ENCODE measurements at places on chromosomes 11 and 22.

DNA sequence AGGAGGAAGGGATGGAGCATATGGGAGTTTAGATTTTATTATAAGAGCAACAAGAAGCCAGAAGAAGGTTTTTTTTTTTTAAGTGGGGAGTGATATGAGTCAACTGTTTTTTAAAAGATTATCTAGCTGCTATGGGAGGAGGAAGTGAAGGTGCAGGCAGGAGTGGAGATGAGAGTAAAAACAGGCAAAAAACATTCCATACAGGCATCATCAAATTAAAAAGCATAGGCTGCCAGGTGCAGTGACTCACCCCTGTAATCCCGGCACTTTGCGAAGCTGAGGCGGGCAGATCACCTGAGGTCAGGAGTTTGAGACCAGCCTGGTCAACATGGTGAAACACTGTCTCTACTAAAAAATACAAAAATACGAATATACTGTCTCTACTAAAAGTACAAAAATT is 368.4 kb upstream of the MTNR1B start:
- no peak for DNase-seq

DNA sequence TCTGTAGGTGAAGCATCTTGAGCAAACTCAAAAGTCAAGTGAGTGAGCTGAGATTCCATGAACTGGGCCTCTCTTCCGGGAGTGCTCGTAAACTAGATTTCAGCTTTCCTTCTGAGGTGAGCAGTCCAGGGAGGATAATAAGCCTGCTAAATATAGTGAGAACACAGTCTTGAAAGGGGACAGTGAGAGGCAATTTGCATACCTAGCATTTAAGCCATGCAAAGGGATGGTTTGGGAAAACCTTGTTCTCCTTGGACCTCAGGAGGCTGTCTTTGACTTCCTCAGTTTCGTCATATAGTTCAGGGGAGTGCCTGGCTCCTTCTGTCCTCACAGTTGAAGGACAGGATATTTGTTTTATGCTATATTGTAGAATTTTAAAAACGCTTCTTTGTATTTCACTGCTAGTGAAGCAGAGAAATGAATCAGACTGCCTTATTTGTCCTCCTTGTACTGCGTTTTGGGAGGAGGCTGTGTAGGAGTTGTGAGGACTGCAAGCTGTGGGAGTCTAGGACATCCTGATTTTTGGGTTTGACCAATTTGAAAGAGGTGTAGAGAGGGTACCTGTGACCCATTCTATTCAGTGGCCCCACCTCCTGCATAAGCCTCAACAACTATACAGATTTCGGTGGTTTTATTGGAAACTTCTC is 11.0 kb upstream of the SORL1-AS1 start:
- no peak for DNase-seq

DNA sequence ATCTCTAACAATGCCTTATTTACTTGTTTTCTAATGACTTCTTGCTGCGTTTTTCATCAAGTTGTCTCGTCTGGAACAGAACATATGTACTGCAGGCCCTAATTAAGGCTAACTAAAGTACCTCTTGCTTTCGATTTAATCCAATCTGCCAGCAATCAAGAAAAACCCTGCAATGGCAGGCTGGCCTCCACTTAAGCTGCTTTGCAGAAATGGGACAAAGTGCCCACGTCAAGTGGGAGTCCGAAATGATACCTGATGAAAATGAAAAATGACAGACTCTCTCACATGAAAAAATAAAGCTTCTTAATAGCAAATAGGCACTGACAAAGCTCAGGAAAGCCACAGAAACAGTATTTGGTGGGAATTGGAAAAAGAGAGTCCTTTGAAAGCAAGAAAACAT is 1454.7 kb downstream of the FAM181B start:
- no peak for DNase-seq

GRCh38 chr11:85945788-85946187 is 90.6 kb downstream of the CCDC83 start:
- no peak for DNase-seq

- DNase-seq, result no peak
Measured at GRCh38 chr22:27877501-27877900, 41.6 kb downstream of the PITPNB start.

DNA sequence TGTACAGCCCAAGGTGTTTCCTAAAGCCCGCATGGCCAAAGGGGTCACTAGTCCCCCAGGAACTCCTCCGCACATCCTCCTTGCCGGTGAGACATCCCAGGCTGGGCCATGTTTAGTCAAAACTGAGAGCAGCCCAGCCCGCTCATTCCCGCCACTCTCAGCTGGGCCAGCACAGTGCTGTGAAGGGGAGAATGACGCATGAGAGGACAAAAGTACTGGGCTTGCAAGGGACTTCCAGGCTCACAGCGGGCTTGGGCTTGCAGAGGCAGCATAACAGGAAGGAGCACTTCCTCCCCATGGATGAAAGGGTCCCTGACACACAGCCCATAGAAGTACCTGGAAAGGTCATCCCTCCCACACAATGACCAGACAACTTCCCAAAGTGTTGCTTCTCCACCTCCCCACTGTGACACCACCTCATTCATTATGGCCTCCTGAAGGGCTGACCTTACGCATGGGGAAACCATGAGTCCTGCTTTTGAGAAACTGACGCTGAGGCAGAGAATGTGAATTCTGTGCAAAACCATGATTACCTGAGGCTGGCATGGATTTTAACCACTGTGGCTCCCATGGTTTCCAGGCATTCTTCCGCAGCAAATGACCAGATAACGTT is 19.1 kb downstream of the ETS1 start:
- no peak for DNase-seq

GRCh38 chr11:28133146-28133545 is 25.0 kb downstream of the METTL15 start:
- DNase-seq, result no peak

DNA sequence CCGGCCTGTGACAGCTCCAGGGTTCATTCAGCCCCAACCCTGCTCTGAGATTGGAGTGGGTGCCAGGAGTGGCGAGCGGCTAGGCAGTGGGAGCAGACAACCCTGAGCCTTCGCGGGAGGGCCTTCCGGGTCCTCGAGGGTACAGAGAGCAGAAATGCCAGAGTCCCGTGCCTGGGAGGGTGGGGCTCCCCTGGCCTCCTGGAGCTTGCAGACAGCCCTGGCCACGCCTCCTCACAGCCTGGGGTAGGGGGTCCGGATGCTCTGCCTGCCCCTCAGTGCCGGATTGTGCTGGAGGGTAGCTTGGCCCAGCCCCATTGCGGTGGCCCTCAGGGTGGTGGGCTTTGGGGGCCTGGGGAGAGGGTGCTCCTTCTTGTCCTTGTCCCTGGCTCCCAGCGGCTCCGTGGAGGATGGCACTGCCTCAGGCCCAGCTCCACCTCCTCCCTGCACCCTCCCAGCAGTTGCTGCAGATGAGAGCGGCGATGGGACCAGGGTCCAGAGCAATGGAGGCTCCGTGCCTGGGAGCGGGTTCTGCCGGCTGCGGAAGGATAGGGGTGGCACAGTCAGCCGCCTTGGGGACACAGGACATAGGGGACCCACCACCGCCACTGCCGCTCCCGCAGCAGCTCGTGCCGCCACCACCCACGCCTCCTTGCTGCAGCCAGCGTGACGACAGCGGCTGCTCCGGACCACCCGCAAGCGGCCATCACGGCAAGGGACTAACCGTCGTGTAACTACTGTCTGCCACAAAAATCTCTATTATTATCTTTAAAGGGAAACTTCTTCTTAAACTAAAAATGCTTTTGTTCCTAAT is 34.9 kb upstream of the OR10G7 start:
- no peak for DNase-seq

DNA sequence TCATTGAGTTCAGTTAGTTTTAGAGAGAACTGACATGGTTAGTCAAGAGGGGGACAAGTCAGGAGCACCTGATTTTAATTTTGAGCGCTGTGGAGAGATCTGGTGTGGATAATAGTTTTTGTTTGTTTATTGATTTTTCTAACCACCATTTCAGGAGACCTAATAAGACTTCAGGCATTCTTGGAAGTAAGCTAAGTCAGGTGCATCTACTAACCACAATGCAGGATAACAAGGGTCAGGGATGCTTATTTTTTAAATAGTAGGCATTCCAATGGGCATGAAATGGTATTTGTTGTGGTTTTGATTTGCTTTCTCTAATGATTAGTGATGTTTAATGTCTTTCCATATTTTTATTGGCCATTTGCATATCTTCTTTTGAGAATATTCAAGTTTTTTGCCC is 212.1 kb downstream of the NAV2 start:
- DNase-seq, result no peak

DNA sequence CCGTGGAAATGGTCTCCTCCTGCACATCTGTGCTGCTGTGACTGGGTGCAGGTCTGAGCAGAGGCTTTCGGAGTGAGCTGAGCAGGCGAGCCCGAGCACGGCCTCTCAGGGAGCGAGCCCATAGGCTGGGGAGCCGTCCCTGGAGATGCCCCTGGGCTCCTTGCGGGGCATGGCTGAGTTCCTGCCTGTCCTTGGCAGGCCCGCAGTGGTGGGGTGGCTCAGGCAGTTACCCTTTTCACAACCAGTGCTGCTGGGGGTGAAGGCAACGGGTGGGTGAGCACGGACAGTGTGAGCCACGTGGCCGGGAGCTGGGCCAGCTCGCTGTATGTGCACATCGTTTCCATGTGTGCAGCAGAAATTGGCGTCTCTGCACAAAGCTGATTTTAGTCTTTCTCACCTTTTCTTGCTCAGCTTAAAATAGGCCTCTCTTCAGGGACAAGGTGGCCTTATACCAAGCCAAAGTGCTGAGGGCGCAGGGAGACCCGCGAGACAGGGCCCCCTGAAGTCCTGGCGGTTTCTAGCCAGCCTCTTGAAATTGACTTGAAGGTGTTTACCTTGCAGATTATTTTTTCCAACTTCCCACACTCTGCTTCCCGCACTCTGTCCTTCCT is at the start of gene TP53AIP1:
Gene TP53AIP1, minus strand, starts transcription at position 55 of the 611 bp plus-strand sequence. CDS start 5,053 bp downstream, outside the sequence.
- DNase-seq, result no peak

DNA sequence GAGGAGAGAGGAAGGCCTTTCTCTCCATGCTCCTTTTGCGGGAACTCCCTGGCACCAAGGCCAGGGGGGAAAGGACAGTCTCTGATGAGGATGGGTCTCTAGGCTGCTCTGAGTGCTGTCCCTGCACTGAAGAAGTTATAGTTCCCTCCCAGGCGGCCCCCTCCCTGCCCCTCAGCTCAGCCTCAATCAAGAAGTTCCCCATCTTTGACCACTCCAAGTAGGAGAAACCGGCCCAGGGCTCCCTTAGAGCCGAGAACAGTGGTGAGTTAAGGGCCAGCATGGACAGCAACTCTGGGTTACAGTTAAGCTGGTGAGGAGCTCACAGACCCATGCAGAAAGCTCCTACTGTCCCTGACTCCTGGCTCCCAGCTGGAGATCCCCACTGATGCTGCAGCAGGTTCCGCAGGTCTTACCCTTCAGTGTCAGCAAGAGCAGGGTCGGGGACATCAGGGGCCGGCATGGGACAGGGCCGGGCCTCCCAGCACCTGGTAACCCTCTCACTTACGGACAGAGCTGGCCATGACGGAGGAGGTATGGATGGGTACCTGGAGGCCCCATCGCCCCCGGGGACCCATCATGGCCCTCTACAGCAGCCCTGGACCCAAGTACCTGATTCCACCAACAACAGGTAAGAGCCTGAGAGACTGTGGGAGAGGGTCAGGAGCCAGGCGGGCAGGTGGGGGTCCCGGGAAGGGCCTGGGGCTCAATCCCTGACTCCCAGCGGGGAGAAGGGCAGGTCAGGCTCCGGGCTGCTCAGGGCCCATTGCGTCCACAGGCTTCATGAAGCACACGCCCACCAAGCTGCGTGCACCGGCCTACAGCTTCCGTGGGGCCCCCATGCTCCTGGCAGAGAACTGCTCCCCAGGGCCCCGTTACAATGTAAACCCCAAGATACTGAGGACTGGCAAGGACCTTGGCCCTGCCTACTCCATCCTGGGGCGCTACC is 4.2 kb downstream of the SCGB1C1 start:
- DNase-seq, result no peak

- no peak for DNase-seq
Measured at GRCh38 chr22:36761553-36762240, 14.2 kb downstream of the IFT27 start.

DNA sequence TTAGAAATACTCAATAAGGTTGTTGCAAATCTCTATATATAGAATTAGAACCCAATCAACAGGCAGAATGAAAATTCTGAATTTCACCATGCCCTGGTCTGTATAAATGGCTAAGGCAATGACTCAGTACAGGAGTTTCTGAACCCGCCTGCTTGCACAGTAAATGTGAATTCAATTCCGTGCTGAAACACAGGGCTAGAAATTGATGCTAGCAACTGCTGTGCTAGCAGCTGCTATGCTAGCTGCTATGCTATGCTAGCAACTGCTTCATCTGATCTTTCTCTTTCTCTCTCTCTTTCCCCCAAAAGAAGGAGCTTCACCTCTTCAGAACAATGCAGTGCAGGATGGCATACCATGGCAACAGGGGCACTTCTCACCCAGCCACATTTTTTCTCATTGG is 9.7 kb upstream of the OR52J3 start:
- no peak for DNase-seq

DNA sequence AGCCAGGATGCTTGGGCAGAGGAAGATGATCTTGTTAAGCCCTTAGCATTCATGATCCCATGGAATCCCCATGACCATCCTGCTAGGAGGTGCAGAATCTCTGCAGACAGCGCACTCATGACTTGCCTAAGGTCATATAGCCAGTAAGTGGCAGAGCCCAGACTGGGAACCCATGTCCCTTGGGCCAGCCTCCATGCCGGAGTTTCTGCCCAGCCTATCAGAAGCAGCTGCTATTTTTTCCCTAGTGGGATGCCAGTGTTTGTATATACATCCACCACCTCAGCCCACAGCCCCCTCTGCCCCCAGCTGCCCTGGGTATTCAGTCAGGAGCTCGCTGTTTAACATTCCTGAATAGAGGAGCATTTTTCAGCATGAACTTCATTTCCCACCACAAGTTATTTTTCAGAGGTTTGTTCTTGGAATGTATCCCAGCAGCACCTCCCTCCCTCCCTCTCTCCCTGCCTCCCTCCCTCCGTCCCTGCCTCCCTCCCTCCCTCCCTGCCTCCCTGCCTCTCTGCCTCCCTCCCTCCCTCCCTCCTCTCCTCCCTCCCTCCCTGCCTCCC is 34.4 kb upstream of the SUSD2 start:
- no peak for DNase-seq

- DNase-seq, result no peak
Measured at GRCh38 chr22:49914256-49914655, 4.0 kb downstream of the ALG12 start.

GRCh38 chr11:26017322-26017860 is 314.5 kb upstream of the ANO3 start:
- DNase-seq, result no peak

DNA sequence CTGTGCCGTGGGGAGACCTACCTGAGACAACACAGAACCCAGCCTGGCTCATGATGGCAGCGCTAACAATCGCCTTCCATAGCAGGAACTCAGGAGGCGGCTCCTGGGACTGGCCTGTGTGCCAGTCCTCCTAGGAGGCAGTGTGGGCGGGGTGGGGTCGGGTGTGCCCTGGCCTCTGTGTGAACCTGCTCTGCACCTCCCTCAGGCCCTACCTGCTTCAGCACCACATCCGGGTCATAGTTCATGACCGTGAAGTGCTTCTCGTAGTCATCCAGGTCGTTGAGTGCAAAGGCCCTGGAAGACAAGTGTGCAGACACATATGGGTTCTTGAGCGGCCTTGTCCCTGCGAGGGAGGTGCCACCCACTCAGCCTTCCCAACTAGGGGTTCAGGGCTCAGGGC is 15.3 kb downstream of the TTLL12 start:
- no peak for DNase-seq

DNA sequence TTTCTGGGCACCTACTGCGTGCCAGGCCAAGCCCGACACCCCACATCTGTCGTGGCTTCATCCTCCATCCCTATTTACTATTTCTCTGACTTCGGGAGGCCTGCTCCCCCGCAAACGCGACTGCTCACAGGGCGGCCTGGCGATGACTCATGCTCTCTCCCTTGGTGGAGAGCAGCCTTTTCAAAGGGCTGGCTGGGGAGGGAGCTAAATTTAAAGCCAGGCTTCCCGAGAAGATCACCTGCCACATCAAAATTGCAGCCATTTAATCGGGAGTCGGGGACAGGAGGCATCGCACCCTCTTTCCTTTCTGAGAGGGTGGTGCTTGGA is 24.9 kb upstream of the SHISAL1 start:
- no peak for DNase-seq
